Stimulated activated CD4-positive, alpha-beta T cell treated with anti-CD3 and anti-CD28 coated beads, Interleukin-4, amount 100 ng/mL, for 24 hours (primary cell): ENCODE measurements at places on chromosomes 12 and 14.

- DNase-seq: no peak
Observed at GRCh38 chr14:50354527-50354926, 42.2 kb downstream of the CDKL1 start.

- no peak for DNase-seq
Observed at GRCh38 chr12:111076611-111077451, 156.5 kb upstream of the MYL2 start.

GRCh38 chr14:55957950-55958349 is 160.3 kb upstream of the PELI2 start:
- DNase-seq: no peak

DNA sequence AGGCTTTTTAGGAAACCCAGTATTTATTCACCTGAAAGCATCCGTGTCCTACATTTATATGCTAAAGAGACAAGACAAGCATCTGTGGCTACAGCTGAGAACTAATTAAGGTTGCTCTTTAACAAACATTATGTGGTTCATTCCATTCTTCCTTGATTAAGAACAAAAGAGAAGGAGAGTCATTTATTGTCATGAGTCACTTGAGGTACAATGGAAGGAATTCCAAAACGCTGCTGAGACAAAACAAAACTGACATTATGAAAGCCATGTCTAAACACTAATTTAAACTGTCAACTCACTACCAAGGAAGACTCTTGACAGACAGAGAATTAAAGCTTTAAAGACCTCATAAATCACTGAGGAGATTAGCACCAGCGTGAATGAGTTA is 214.4 kb downstream of the BMP4 start:
- DNase-seq: no peak

GRCh38 chr12:98544751-98545150 is 29.4 kb downstream of the TMPO start:
- DNase-seq: no peak

DNA sequence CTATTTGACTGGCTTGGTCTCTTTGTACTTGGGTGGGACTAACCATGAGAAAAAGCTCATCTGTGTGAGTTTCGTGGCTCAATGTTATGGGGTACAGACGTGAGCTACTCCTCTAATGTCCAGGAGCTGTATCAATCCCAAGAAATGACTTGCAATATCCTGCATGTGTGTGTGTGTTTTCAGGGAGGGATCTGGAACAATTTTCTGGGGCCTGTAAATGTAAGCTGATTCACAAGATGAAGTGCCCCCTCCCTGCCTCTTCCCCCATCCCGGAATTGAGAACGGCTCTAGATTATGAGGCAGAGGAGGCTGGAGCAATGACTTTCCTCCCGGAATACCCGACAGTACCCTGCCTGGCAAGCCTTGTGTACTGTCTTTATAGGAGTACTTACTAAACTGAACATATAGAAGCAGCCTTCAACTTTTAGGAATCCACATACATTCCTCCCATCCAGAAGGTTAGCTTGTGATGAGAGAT is 53.9 kb downstream of the TMX1 start:
- DNase-seq: no peak

DNA sequence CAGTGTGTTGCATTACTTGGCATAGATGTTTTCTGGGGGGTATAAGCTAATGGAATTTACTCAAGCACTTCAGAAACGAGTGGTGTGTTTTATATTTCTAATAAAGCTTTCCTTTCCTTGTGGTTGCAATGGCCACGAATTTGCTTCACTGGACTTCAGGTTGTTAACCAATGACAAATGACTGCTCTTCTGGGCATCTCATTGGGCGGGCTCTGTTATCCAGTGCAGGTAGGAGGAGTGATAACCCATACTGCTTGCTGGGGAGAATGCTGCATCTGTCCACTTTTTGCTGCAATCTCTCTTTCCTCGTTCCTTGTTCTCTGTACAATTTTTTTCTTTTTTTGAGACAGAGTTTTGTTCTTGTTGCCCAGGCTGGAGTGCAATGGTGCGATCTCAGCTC is 80.0 kb upstream of the RPH3A start:
- no peak for DNase-seq
